NCI-H1694 treated with DMSO at 0.1 percent for 48 hours (cell line): ENCODE measurements at places on chromosomes 16 and 17.
A peak's percentile ranks its signal among the peaks of the same experiment; 100 is the strongest.

DNA sequence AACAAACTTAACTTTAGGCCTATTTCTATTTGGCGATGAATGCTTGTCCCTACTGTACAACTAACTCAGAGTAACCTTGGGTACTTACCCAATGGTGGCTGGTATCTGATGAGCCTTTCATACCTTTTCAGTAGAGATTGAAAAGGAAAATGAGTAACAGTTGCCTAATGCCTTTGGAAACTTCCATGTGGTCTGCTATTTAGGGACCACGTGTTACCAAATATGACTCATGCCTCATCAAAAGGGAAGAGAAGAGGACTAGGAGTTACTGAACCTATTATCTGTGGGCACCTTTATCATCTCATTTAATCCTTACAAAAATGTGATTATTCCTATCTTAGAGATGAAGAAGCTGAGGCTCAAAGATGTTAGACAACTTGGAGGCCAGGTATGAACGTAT, 8.1 kb downstream of the MYOCD start:
- DNase-seq = no peak

- DNase-seq = no peak
Observed at GRCh38 chr17:49334744-49335512, 27.1 kb downstream of the ZNF652 start.

- DNase-seq = peak; percentile 32
Observed at GRCh38 chr17:8163978-8164814, 1.4 kb upstream of the VAMP2 start.

- no peak for DNase-seq
Observed at GRCh38 chr16:17252701-17253100, 218.1 kb downstream of the XYLT1 start.

- no peak for DNase-seq
Observed at GRCh38 chr16:585351-585750, 4.5 kb upstream of the RAB40C start.

GRCh38 chr16:47705266-47705665, 244.1 kb downstream of the PHKB start:
- no peak for DNase-seq

- no peak for DNase-seq
Observed at GRCh38 chr16:89925596-89926079, 2.5 kb downstream of the TUBB3 start.

GRCh38 chr17:9676820-9677310, 31.5 kb downstream of the USP43 start:
- no peak for DNase-seq

DNA sequence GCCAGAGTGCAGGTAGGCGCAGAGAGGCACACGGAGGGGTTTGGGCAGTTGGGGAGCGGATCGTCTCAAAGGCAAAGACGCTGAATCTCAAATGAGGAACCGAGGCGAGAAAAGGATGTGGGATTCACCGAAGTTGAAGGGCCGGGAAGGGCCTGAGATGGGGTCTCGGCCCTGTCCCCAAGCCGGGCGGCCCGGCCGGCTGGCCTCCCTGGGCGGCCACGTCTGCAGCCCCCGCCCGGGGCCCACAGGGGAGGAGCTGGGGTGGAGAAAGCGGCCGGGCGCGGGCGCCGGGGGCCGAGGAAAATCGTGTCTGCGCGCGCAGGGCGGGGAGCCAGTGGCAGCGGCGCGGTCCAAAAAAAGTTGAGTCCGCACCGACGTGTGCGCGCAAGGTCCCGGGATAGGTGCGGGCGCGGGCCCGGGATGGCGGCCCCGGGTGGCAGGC, 458 bp downstream of the SLC12A4 start:
- no peak for DNase-seq

GRCh38 chr17:66779237-66779606, 55.7 kb upstream of the CACNG5 start:
- no peak for DNase-seq

DNA sequence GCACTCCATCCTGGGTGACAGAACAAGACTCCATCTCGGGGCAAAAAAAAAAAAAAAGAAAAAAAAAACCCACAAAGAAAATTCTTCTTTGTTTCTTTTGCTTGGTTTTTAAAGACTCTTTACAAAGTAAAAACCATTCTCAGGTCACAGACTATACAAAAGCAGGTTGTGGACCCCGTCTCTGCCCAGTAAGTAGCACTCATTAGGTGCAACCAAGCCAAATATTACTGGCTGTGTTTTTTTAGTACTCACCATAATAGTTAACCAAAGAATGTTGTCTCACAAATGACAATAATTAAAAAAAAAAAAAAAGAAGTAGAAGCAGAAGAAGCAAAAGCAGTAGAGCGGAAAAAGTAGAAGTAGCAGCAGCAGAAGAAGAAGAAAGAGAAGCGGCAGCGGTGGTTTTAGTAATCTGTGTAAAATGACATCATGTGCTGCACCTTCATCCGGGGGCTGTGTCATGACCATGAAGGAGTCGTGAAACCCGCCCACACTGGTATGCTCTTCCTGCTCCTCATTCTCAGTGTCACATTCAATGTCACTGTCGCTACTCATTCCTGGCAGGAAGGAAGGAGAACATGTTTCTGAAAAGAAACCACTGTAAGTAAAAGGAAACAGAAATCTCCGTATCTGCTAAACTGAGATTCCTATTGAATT, 105.4 kb downstream of the TRIM37 start:
- DNase-seq = no peak

DNA sequence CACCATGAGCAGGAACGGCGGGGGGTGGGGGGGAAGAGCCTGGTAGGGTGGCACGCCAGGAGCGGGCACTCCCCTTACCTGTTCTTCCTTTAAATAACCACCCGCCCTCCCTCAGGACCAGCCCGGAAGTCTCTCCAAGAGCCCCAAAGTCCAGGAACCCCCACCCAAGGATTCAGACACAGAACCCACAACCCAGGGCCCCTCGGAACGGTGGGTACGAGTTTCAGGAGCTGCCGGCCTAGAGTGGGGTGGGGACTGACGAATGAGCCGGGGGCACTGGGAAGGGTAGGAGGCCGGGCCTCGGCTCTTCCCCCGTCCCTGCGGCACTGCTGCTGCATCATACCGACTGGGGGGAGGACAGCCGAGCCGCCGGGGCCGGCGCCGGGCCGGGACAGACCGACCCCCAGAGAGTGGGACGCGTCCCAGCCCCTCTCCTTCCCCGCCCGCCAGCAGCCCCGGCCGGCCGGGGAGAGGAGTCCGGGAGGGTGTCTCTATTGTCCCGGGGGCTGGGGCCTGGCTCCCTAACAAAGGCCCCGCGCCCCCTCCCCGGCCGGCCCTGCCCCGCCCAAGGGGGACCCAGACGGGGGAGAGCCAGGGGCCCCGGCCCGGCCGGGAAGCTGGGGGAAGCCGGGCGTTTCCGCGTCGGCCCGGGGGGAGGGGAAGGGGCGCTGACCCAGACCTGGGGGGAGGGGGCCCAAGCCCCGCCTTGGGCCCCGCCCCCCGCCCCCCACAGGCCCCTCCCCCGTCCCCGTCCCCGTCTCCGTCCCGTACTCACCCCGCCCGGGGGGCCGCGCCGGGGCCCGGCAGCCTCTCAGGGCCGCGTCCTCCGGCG, 747 bp downstream of the ATXN7L3 start:
- DNase-seq = peak; percentile 18

DNA sequence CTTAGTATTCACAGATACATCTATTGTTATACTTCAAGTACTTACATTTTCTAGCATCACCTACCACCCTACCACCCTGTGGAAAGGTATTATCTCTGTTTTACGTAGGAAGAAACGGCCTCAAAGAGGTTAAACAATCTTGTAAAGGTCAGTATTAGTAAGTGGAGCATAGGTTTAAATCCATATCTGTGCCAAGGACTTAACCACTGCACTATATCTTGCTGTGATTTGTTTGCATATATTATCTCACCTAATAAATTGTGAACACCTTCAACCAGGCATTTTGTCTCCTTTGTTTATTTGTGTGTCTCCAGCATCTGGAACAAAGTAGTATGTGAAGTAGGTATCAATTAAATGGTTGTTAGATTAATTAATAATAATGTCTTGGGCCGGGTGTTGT, 27.3 kb downstream of the IGF2BP1 start:
- no peak for DNase-seq

DNA sequence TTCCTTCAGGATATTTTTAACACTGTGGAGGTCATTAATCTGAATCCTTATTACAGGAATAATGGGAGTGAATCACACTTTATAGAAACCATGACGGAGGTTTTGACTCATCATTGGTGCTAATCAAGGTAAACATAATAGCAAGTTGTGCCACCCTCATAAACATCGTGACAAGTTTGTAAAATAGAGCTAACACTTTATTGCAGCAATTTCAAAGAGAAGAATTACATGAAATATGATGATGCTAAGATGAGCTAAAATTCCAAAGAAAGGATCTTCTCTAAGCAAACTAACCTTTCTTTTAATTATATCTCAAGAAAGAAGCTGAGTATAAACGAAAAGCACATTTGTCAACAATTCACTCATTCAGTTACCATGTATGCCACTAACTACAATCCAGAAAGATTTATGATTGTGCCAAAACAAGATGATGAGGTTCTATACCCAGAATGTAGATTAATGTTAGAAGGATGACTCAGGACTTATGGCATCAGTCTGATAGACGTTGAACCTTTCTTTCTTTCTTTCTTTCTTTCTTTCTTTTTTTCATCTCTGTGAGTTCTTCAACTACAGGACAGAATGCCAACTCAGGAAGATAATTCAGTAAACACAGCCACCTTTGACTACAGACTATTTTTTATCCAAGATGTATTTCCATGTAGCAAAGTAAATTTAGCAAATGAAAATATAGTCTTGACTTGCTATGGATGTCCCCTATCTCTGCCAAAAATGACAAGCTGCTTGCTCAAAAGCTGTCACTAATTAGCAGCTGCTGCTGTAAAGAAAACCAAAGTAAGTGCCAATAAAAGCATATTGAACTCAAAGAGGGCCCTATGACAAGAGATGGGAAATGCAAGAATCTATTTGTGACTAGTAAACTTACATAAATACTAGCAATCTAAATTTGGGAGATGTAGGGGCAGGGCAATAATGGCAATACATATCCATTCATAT, 23.3 kb downstream of the STAT5B start:
- peak; percentile 93 for DNase-seq

GRCh38 chr17:76973040-76973439, 104.8 kb downstream of the MGAT5B start:
- no peak for DNase-seq

DNA sequence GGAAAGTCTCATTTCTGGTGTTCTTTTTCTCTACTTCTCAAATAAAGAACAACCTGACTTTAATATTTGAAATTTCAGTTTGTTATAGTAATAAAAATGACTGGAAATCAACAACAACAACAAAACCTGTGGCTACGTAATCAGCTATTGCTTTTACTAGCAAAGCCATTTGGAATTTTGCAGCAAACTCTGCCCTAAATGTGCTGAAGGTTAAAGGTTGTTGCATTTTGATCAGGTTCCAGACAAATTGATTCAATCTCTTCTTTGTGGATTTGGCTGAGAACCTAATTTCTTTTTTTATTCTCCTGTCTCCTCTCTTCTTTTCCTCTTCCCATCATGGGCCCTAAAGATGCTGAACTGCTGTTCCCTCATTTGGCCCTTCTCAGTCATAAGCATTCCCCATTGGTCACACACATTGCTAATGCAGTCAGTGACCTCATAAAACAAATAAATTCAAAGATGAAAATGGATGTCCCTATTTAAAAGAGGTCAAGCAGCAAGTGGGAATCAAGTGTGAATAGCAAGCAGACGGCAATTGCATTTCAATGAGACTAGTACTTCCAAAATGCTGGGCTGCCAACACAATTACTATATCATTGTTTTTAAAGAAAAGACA, 795.1 kb upstream of the CDH8 start:
- DNase-seq = no peak

- no peak for DNase-seq
Observed at GRCh38 chr16:31107465-31107867, 720 bp upstream of the BCKDK start.

DNA sequence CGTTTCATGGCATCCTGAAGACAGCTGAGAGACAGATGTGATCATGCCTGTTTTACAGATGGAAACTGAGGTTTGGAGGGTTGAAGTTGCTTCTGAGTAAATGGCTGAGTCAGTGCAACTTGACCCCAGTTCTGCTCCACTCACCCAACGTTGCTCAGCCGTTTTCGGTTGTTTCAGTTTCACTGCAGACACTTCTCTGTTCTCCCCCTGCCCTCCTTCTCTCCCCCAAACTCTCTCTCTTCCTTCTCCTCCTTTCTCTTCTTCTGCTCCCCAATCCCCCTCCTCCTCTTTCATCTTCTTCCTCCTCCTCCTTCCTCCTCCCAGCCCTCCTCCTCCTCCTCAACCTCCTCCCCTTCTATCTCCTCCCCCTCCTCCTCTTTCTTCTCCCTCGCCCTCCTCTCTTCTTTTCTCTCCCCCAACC, 9.4 kb upstream of the CEP20 start:
- DNase-seq = no peak

DNA sequence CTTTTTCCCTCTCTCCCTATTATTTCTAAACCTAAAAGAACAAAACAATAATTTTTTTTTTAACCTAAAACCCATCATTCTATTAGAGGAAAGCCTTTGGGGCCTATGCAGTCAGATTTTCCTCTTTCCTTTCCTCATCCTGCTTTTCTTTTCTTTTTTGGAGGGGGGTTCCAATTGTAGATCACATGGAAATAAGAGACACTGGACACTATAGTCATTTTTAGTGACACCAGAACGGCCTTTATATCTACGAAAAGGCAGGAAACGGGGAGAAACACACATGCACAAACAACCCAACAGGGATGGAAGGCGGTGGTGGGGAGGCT, 5.1 kb upstream of the ZFHX3 start:
- DNase-seq = no peak

DNA sequence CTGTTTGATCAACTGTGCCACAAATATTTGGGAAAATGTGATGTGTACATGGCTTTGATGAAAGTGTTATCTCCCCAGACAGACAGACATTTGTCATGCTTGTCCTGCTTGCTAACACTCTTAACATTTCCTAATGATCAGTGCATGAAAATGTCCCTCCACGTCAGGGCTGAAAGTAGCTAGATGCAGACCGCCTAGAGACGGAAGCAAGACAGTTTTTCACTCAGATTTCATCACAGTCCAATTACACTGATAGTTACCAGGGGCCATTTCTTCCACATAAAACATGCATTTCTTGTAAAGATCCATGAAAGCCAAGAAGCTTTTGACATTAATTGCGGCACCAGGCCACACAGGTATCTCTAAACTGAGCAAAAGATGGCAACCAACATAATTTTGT, 347.7 kb downstream of the RBFOX1 start:
- no peak for DNase-seq

DNA sequence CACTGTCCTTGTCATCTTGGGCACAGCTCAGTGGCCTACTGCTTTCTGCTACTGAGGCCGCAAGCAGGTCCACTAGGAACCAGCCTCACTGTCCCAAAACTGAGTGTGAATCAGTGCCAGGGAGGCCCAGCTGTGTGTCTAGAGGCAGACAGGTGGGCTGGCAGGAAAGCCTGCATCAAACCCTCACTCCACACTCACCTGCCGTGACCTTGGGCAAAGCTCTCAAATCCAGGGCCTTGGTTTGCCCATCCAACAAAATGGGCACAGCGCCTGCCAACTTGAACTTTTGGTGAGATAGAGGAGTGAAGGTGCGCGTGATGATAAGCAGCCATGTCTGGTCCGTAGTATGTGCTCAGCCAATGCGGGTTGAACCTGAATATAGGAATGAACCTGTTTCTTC, 14.8 kb downstream of the ATP2C2 start:
- DNase-seq = no peak

GRCh38 chr17:51169340-51169739, 3.1 kb downstream of the NME2 start:
- no peak for DNase-seq
